Esophagus muscularis mucosa (tissue), 4 donors: ENCODE measurements at places on chromosomes 2 and 18.

- no peak overlapping the region for H3K27ac ChIP-seq
- H3K36me3 ChIP-seq: no peaks in the 10 kb centered on the region
- DNase-seq: no peak
- H3K4me1 ChIP-seq: no peaks in the 10 kb centered on the region
These were observed 46.8 kb upstream of the RIOK3 start for GRCh38 chr18:23406271-23406787.

DNA sequence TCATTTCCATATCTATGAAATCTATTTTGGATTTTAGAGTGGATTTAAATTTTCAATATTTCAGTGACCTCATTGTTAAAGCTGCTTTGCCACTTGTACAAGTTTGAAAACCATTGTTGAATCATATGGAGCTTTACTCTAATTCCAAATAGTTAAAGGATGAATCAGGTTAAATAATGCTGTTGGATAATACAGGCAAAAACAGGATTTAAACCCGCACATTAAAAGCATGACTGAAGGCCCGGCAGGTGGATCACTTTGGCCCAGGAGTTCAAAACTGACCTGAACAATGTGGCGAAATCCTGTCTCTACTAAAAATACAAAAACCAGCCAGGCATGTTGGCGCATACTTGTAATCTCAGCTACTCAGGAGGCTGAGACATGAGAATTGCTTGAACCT, 68.3 kb downstream of the RIF1 start:
- H3K27me3 ChIP-seq: no peaks in the 10 kb centered on the region
- no peak overlapping the region for H3K27ac ChIP-seq
- no peak overlapping the region for H3K4me3 ChIP-seq
- H3K4me1 ChIP-seq: no peaks in the 10 kb centered on the region
- DNase-seq: no peak

DNA sequence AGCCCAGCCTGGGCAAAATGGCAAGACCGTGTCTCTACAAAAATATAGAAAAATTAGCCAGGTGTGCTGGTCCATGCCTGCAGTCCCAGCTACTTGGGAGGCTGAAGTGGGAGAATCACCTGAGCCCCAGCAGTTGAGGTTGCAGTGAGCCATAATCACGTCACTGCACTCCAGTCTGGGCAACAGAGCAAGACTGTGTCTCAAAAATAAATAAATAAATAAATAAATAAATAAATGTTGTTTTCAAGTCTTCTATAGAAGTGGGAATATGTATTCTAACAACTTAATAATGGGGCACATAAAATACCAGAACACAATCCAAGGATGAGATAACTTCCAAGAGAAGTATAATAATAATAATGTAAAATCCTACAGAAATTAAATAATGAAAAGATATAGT, 23.9 kb downstream of the ATAD2B start:
- no peaks in the 10 kb centered on the region for H3K27me3 ChIP-seq
- H3K4me1 ChIP-seq: peaks cover 56% of the 10 kb centered on the region
- no peaks in the 10 kb centered on the region for H3K36me3 ChIP-seq
- H3K27ac ChIP-seq: peak overlapping the region; percentile 30
- DNase-seq: no peak
- H3K4me3 ChIP-seq: no peak overlapping the region

- DNase-seq: peak; percentile 42
- H3K36me3 ChIP-seq: no peaks in the 10 kb centered on the region
- no peak overlapping the region for H3K4me3 ChIP-seq
- no peaks in the 10 kb centered on the region for H3K27me3 ChIP-seq
- no peaks in the 10 kb centered on the region for H3K4me1 ChIP-seq
These were observed 13.7 kb downstream of the CNGA3 start for GRCh38 chr2:98359986-98360385.

- peaks cover 59% of the 10 kb centered on the region for H3K4me1 ChIP-seq
- no peak for DNase-seq
- H3K27ac ChIP-seq: peak overlapping the region; percentile 87
- H3K4me3 ChIP-seq: peak overlapping the region; percentile 92
- H3K27me3 ChIP-seq: no peaks in the 10 kb centered on the region
These were observed 605 bp downstream of the C2orf68 start for GRCh38 chr2:85611217-85611704.

- no peak overlapping the region for H3K27ac ChIP-seq
- H3K4me1 ChIP-seq: no peaks in the 10 kb centered on the region
- no peaks in the 10 kb centered on the region for H3K27me3 ChIP-seq
These were observed 26.0 kb upstream of the BCL2L11 start for GRCh38 chr2:111094691-111095090.

- peaks cover 68% of the 10 kb centered on the region for H3K4me1 ChIP-seq
- H3K27ac ChIP-seq: peak overlapping the region; percentile 90
- no peaks in the 10 kb centered on the region for H3K27me3 ChIP-seq
- H3K4me3 ChIP-seq: no peak overlapping the region
These were observed 25.6 kb downstream of the MRPL33 start for GRCh38 chr2:27796791-27797765.

- peaks cover 96% of the 10 kb centered on the region for H3K27me3 ChIP-seq
- DNase-seq: peak; percentile 77
- peaks cover 83% of the 10 kb centered on the region for H3K4me1 ChIP-seq
- H3K4me3 ChIP-seq: no peak overlapping the region
- H3K36me3 ChIP-seq: no peaks in the 10 kb centered on the region
These were observed 4.4 kb upstream of the PAX3 start for GRCh38 chr2:222303045-222303827.

- H3K27ac ChIP-seq: peak overlapping the region; percentile 56
- H3K4me1 ChIP-seq: peaks cover 34% of the 10 kb centered on the region
- H3K4me3 ChIP-seq: no peak overlapping the region
- H3K36me3 ChIP-seq: no peaks in the 10 kb centered on the region
- no peaks in the 10 kb centered on the region for H3K27me3 ChIP-seq
These were observed 20.9 kb downstream of the ANXA4 start for GRCh38 chr2:69762513-69763494.

DNA sequence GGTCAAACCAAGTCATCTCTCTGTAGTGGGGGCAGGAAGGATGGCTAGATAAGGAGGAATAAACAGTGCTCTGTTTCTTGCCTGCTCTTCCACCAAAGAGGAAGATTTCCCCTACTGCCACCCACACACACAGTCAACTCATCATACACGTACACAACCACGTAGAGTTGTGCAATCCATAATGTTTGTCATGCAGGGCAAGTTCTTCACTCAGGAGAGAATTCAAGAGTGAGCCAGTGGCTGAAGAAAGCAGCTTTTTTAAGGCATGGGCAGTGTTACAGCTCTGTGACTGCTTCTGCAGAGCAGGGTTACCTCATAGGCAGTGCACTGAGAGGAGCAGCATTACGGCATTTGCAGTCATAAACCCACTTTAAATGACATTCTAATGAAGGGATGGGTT, 283.0 kb downstream of the RND3 start:
- H3K27ac ChIP-seq: no peak overlapping the region
- DNase-seq: no peak
- H3K36me3 ChIP-seq: no peaks in the 10 kb centered on the region
- H3K4me1 ChIP-seq: peaks cover 4% of the 10 kb centered on the region
- H3K27me3 ChIP-seq: no peaks in the 10 kb centered on the region

DNA sequence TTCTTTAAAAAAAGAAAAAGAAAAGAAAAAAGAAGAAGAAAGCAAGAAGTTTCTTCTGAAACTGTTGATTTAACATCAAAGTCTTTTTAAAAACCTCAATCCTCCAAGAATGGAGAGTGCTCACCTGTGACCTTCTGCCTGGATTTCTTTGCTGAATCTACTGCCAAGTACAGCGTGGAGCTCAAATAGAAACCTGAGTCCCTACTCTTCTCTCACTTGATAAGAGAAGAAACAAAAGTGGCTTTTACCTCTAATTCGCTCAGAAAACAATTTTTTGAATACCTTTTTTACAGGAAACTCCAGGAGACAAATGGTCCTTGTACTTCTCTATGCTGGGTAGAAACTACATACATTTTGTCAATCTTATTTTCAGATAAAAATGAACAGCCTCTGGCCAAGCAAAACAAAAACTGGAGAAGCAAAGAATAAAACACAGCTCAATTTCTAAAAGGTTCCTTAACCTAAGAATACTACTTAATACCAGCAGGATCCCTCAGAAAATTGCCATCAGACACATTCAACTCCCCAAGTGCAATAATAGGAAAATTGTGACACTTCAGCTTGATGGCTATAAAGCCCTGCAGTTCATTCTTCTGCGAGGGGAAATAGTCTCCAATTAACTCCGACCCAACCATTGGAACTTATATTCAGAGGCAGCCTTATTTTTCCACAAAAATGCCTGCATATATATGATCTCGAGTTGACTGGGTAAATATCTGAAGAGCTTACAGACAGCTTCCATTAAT, 85.8 kb downstream of the GRB14 start:
- no peak for DNase-seq
- H3K36me3 ChIP-seq: no peaks in the 10 kb centered on the region
- no peaks in the 10 kb centered on the region for H3K27me3 ChIP-seq
- H3K27ac ChIP-seq: no peak overlapping the region
- no peaks in the 10 kb centered on the region for H3K4me1 ChIP-seq

DNA sequence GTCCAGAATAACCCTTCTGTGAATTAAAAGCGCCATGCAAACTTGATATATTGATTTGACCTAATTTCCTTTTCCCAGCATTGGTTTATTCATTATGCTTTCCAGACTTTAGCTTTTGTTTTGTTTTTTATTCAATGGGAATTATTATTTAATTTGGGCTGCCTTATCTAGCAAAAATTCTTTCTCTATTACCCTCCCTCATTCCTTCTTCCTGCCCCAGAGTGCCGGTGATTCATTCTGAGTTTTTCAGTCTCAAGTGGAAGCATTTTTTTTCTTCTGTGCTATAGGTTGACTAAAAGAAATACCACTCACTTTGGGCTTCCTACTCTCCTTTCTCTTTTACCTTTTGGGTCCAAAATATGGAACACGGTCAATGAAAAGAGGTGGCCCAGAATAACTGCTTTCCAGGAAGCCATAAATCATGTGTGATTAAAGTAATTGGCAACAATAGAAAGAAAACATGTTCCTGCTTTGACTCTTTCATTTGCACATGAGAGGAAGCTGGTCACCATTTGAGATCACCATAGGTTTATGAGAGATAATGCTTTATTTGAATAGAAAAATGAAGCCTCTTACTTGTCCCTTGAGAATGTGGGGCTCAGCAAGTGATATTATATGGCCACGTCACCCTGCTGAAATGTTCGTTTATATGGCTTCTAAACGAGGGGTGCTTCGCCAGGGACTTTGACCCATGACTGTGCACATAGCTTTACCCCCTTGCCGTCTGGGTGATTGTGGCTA, 422.8 kb upstream of the ZEB2 start:
- no peaks in the 10 kb centered on the region for H3K27me3 ChIP-seq
- H3K27ac ChIP-seq: no peak overlapping the region
- no peaks in the 10 kb centered on the region for H3K36me3 ChIP-seq
- DNase-seq: no peak
- H3K4me3 ChIP-seq: no peak overlapping the region

DNA sequence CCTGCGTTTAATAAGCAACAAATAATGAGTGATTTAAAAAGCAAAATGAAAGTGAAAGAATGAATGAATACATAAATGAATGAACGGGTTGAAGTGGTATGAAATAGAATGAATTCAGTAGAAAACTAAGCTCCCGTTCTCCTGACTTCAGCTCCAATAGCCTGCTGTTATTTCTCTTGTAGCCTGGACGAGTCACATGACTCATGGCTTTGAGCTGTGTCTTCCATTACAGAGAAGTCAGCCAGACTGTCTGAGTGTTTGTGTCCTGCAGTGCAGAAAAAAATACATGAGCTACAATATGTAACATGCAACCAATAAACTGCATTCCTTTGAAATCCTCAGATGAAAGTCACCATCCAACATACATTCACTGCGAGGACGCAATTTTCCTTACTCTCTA, 21.2 kb downstream of the SCG2 start:
- DNase-seq: no peak
- no peak overlapping the region for H3K4me3 ChIP-seq
- no peaks in the 10 kb centered on the region for H3K4me1 ChIP-seq
- H3K36me3 ChIP-seq: no peaks in the 10 kb centered on the region
- H3K27me3 ChIP-seq: no peaks in the 10 kb centered on the region

DNA sequence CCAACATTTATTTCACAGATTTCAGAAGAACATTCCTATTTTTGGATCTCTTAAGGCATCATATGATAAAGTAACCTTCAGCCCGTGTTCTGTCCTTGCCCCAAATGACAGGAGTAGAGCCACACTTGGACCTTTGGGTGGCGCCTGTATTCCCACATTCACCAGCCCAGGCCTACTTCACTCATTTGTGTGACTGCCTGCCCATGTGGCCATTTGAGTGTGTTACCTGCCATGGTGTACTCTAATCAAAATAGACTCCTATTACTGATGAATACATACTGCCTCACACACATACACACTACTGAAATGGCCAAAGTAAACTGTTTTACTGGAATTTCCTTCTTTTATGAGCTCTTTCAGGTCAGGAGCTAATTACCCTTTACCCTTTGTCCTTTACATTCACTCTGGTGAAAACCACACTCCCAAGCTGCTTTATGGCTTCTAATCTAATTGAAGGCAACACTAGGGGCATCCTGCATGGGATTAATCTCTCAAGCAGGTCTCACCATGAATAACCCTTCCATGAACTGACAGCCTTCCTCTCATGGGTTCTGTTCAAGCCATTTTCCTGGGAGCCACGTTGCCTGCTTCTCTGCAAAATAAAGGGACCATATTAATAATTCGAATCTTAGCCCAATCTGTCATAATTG, 271.0 kb upstream of the GALNT5 start:
- H3K27me3 ChIP-seq: no peaks in the 10 kb centered on the region
- no peaks in the 10 kb centered on the region for H3K4me1 ChIP-seq
- H3K36me3 ChIP-seq: no peaks in the 10 kb centered on the region
- no peak for DNase-seq
- no peak overlapping the region for H3K4me3 ChIP-seq

DNA sequence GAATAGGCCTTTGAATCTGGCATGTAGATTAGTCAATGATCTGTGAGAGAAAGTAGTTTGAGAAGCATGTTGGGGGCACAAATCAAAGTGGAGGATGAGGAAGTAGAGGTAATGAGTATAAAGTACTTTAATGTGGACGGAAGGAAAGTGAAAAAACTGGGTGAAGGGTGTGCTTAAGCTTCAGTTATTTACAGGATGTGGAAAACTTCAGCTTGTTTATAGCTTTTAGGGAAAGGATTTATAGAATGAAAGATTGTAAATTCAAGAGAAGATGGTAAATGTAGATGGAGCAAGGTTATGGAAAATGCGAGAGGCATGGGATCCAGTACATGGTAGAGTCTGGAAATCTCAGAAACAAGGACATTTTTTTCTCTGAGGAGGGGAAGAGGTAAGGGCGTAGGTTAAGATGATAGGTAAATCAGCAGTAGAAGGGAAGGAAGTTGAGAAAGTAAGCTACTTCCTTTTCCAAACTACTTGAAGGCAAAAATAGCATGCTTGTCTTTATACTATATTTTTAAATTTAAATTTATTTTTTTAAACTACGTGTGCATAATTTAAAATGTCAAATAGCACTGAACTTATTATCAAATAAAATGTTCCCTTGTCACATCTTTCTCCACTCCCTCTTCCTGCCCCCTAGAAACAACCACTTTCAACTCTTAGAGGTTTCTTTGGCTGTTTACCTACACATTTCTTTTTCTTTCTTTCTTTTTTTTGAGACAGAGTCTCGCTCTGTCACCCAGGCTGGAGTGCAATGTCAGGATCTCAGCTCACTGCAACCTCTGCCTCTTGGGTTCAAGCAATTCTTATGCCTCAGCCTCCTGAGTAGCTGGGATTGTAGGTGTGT, 8.5 kb downstream of the FAM117B start:
- H3K4me3 ChIP-seq: no peak overlapping the region
- no peak overlapping the region for H3K27ac ChIP-seq
- H3K27me3 ChIP-seq: no peaks in the 10 kb centered on the region
- peaks cover 10% of the 10 kb centered on the region for H3K4me1 ChIP-seq
- no peaks in the 10 kb centered on the region for H3K36me3 ChIP-seq
- no peak for DNase-seq
